ENCODE measurements at places on chromosomes 5 and 9.
A peak's percentile ranks its signal among the peaks of the same experiment; 100 is the strongest.

- no peak for DNase-seq
Observed at GRCh38 chr5:94422812-94423211, 195.6 kb downstream of the KIAA0825 start.

DNA sequence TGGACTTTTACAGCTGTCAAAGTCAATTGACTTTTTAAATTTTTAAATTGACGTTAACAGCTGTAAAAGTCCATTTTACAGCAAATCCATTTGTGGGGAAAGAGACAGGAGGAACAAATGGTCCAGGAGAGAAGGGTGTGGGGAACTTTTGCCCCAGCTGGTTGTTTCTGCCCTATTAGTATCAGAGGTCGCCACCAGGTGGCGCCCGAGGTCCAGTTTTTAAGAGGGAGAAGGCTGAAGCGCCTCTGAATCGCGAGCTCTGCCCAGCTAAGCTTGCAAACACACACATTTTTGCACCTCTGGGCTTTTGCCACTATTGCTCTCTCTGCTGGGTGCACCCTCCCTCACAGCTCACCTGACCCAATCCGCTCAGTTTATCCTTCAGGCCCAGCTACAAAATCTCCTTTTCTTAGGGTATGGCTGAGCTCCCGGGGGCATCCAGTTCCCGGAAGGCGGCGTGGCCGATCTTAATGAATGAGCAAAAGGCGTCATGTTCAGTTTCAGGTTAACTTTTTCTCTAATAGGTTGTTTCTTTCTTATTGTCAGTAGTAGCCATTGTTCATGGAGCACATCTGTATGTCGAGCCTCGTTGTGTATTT, 6.3 kb upstream of the TTLL11 start:
- DNase-seq = peak; percentile 87

DNA sequence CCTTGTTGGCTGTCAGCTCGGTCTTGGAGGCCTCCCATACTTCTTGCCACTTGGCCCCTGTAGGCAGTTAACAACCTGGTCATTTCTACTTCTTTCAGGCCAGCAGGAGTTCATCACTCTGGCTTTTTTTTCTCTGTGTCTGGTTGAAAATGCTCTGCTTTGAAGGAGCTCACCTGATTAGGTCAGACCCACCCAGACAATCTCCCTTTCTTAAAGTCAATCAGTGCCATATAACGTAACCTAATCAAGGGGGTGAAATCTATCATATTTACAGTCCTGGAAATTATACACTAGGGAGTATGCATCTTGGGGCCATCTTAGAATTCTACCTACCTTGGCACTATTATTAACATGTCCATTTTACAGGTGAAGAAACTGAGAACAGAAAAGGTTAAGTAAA, 155.4 kb downstream of the SREK1 start:
- no peak for DNase-seq

DNA sequence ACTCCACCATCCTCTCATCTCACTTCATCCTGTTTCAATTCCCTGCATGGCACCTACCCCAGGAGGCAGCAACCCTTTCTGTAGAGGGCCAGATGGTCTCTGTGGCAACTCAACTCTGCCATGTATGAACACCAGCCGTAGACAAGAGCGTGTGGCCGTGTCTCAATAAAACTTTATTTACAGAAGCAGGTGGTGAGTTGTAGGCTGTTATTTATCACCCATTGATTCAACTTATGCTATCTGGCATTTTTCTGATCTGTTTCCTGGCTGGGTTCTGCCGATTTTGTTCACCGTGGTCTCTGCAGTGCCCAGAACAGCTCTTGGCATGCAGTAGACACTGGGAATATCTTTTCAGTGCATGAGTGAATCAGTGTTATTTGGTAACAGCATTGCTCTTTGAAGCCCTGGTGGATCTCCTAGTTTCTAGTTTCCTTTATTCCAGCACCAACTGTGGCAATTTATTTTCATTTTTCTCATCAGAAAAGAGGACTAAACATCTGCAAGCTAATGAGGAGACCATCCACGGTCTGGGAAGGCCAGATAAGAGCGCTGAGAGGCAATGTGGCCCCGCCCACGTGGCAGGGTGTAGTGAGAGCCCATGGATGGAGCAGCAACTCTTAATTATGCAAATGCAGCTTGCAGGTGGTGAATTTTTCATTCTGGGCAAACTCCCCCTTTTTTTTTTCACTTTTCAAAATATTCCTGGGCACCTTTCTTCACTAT, 77.9 kb downstream of the CTSL start:
- no peak for DNase-seq

DNA sequence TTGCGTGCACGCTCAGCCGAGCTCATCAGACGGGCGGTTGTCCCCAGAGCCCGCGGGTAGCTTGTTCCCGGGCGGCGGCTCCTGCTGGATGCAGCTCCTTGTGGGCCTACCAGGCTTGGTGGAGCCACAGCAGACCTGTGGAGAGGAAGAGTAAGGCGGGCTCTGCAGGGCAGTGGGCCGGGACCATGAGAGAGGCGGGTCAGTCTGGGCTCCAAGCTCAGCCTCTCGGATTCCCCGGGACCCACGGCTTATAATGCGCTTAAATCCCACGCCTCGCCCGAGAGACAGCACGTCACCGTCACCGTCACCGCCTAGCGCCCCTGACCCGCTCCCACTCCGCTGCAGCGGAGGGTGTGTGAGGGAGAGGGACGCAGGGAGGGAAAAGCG, 1.9 kb upstream of the ANKRD18A start:
- peak; percentile 30 for DNase-seq

GRCh38 chr5:94969174-94969573, 315.7 kb downstream of the MCTP1 start:
- DNase-seq = no peak

DNA sequence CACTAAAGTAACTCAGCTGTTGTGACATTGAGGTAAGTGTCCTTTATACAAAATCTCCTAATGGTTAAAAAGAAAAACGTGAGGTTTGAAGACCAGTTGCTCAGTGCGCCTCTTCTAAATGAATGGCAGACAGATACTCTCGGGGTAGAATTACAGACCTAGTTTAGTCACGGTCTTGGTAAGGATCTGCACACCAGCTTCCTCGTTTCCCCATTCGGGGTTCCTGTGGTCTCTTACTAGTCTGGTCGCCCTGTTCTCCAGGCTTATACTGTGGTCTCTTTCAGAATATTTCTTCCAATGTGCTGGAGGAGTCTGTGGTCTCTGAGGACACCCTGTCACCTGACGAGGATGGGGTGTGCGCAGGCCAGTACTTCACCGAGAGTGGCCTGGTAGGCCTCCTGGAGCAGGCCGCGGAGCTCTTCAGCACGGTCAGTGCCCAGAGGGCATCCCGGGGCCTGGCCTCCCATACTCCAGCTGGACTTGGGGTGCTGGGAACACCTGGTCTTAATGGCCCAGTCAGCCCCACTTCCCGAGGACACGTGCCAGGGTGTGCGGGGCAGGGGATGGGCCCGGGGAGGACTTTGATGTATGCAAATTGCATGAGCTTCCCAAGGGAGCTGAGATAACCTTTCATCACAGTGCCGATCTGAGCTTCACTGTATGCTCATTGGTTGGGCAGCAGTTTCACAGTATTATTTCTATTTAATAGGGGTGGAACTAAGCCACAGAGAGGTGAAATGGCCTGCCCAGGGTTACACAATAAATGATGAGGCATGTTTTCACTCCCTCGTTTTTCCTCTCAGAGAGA, 224.5 kb downstream of the DOCK8 start:
- DNase-seq = no peak

DNA sequence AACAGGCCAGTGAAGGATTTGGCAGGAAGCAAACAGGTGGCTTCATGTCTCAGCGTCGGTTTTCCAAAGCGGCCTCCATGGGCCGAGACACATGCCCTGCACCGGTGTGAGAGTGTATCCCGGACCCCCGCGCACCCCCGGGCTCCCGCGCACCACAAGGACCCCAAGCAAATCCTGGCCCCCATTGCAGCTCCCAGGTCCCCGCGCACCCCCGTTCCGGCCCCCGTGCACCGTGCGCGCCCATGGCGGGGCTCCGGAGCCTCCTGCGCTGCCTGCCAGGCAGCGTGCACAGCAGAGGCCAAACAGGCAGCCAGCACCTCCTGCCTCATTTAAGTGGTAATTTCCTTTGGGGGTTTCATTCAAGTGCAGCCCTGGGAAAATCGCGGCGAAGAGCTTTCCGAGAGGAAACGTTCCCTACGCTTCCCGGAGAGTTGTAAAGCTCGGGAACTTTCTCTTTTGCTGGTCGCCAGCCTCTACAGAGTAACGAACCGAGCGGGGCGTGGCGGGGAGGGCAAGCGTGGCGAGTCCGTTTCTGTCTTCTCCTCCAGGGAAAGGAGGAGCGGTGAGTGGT, 145.5 kb upstream of the SLC24A2 start:
- peak; percentile 17 for DNase-seq

GRCh38 chr9:100108559-100108958, 9.5 kb downstream of the INVS start:
- DNase-seq = no peak

DNA sequence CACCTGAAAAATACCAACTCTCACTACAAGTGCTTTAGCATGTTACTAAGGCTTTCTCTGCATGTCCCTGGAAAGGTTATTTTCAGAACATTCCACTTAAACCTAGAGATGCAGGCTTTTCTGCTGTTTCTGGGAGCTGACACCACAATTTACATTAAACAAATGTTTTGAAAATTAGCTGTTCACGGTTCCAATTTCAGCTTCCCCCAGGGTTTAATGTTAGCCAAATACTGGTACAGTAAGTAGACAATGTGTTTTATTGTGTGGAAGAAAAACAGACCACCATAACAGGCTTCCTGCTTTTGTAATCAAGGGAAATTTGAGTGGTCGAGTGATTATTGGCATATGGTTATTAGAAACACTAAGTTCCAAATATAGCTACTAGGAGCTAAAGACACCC, 32.0 kb downstream of the MACROH2A1 start:
- no peak for DNase-seq

DNA sequence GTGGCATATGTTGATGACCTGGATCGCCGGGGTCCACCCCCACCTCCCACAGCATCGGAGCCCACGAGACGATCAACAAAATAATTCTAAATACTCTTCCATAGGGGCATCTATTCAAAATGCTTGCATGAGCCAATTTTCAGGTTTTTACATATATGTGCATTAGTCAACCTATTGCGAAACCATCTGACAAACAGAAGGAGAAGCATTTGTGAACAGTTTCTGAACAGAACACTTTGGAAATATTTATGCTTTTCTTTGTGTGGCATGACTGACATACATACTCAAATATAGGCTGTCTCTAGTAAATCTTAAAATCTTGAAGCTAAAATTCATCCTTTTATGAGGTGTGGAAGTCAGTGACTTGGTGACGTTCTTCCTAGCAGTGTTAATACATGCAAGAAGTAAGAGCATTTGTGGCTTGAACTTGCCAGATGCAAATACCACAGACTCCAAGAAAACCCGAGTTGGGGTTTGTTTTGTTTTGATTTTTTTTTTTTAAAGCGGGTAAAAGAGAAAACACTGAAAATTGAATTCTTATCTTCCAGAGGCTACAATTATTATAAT, 5.3 kb downstream of the GPR151 start:
- no peak for DNase-seq

- DNase-seq = no peak
Observed at GRCh38 chr5:36646507-36647023, 40.2 kb downstream of the SLC1A3 start.

GRCh38 chr5:55062039-55062779, 38.2 kb downstream of the GZMK start:
- DNase-seq = peak; percentile 30
